ENCODE measurements at places on chromosomes 13 and 19.

GRCh38 chr19:55498246-55498840, 10.1 kb downstream of the SSC5D start:
- no peak for DNase-seq

DNA sequence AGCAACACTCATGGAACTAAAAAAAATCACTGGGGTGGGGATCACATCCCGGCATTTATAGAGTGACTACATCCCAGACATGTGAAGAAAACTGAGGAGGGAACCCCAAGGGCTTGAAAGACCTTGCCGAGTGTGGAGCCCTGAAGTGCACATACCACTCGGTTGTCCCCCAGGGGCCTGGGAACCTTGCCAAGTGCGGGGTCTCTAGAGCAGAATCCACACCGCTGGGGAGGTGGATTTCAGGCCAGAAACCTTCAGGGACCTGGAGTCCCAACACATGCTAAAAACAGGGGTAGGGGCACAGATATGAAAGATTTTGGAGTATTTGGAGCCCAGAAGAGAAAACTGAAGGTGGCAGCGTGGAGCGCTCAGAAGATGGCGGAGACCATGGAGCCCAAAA, 35.2 kb downstream of the ERICH4 start:
- no peak for DNase-seq

- no peak for DNase-seq
Measured at GRCh38 chr19:57512845-57513244, 13.1 kb downstream of the ZNF773 start.

DNA sequence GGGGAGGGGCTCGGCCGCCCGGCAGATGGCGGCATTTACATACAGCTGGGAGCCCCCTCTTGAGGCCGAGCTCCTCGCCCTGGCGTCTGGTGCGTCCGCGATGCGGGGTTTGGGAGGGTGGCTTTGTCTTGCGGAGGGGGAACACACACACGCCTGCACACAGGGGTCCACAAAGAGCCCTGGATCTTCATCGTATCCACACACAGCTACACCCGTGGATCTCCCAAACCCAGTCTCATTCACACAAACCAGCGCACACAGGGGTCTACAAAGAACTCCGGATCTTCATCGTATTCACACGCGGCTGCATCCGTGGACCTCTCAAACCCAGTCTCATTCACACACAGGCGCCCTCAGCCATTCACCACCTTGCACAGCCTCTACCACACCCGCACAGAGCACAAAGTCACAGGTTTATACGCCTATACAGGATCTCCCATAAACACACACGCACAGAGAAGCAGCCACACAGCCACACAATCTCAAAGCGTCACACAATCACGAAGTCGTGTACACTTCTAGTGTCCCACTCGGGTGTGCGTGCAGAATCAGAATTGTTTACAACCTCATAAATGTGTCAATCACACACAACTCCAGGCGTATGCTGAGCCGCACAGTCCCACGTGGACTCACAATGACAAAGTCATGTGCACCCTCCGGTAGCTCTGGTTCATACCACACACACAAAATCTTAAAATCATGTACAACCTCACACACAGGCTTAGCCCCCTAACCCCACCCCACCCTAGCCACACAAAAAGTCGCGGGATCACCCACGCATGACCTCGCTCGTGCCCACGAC, 550 bp upstream of the DLL3 start:
- no peak for DNase-seq

DNA sequence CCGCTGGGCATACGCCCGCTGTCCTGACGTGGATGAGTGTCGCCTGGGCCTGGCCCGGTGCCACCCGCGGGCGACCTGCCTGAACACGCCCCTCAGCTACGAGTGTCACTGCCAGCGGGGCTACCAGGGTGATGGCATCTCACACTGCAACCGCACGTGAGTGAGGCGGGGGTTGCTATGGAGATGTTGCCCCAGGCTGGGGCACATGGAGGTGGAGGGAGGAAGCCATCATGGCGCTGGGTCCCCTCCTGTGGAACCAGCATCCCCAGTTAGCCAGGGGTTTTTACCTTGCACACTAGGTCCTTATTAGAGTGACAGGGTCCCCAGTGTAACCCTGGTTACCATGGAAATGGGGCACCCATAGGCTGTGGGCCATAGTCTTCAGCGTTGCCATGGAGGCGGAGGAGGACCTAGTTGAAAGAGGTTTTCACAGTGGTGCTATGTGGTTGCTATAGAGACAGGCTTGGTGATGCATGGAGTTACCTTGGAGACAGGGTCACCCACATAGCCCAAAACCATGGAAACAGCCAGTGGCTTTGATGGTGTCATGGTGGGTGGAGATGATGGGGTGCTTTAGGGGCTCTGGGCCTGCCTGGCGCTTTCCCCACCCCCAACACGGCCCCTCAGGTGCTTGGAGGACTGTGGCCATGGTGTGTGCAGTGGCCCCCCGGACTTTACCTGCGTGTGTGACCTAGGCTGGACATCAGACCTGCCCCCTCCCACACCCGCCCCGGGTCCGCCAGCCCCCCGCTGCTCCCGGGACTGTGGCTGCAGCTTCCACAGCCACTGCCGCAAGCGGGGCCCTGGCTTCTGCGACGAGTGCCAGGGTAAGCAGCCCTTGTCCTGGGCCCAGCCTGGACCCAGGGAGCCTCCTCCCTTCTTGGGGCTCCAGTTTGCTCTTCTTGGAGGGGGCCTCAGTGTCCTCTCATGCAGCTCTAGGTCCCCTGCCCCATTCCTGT, 27.1 kb downstream of the MEGF8 start:
- DNase-seq, result no peak

DNA sequence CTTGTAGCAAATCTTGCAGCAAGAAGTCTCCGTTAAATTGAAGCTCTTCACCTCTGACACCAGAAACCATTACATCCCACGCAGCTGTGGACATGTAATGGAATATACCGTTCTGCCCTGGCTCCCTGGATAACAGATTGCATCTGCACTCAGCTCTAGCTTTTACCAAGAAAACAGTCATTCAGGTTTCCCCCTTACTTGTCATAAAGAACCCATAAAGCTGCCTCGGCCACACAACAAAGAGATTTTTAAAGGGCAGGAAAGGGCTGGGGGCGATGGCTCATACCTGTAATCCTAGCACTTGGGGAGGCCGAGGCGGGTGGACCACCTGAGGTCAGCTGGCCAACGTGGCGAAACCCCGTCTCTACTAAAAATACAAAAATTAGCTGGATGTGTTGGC, 127.6 kb upstream of the RFC3 start:
- no peak for DNase-seq

GRCh38 chr13:59793107-59793506, 370.6 kb downstream of the DIAPH3 start:
- no peak for DNase-seq

- no peak for DNase-seq
Measured at GRCh38 chr19:35249146-35249847, 495 bp downstream of the LSR start.

GRCh38 chr13:32914686-32915085, 101.5 kb upstream of the KL start:
- DNase-seq, result no peak

- no peak for DNase-seq
Measured at GRCh38 chr13:29160862-29161261, 340.7 kb downstream of the MTUS2 start.

- DNase-seq, result no peak
Measured at GRCh38 chr13:34030782-34031181, 212.8 kb downstream of the RFC3 start.

GRCh38 chr13:43088093-43088511, 64.7 kb downstream of the DNAJC15 start:
- DNase-seq, result no peak

GRCh38 chr13:110881839-110882627, 32.8 kb downstream of the ANKRD10 start:
- no peak for DNase-seq

DNA sequence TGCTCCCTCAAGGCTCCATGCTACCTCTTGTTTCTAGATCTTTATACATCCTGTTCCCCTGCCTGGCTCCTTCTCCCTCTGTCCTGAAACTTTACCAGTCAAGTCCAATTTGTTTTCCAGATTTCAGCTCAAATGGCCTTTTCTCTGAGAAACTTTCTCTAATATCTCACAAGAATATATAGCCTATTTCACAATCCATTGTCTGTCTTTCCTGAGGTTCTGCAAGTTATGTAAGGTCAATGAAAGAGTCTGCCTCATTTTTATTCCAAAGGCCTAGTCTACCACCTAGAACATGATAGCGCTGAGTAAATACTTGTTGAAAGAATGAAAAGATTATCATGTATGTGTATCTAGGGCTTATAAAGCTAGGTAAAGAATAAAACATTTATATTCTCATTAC, 348.8 kb downstream of the SPRY2 start:
- no peak for DNase-seq

- DNase-seq, result no peak
Measured at GRCh38 chr13:69545551-69545950, 562.1 kb upstream of the ATXN8OS start.

- no peak for DNase-seq
Measured at GRCh38 chr19:49859682-49860335, 7.6 kb downstream of the PNKP start.

- DNase-seq, result no peak
Measured at GRCh38 chr19:17686592-17687024, 1.5 kb downstream of the UNC13A start.

- DNase-seq, result no peak
Measured at GRCh38 chr19:18484992-18485391, 36.9 kb downstream of the ELL start.

GRCh38 chr19:1952635-1953034, 11.7 kb downstream of the CSNK1G2 start:
- no peak for DNase-seq

DNA sequence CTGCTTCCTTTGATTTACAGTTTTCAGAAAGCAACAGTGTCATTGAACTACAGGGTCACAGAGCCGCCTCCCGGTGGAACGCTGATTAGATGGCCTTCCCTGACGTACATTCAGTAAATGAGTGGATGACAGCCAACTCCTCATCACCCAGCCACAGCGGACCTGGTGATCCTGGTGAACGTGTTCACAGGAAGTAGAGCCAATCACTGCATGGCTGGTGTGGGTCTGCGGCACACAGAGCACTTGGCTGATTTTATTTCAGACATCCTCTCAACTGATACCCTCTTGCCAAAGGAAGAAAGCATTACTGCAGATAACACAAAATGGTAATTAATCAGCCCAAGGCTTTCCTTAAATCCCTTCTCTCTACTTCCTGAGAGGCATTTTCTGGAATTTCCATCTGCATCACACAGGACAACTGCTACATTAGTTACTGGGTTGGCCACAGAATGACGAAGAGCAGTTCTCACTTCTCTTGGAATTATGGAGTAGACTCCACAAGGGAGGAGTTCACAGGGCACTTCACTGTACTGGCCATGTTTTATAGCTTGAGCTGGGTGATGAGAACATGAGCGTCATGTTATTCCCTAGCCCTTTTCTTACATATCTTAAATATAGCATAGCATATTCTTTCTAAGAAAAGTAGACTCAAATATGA, 84.0 kb upstream of the SLC7A1 start:
- no peak for DNase-seq

DNA sequence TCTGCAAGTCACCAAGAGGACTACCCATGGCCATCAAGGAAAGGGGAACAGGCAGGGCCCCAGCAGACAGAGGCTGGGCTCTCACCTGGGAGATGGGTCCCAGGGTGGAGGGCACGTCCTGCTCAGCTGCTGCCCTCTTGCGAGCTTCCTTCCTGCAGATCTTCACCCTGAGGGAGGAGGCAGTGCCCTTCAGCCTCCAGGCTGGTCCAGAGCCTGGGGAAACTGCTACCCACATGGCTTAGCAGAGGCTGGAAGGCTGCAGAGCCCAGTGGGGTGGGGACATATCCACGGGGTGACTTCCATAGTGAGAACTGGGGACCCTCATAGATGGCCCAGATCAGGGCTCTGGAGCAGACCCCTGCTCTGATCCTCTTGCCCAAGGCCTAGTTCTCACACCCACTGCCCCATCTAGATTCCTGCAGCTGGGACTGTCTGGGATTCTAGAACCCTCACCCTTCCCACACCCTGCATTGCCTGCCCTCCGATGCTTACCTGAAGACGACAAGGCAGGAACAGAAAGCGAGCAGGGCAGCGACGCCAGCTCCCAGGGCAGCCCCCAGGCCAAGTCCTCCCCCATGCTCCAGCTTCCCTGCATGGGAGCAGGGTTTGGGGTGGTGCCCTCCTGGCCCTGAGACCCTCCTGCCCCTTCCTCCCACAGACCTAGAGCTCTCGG, 9.0 kb downstream of the SIGLEC11 start:
- no peak for DNase-seq

DNA sequence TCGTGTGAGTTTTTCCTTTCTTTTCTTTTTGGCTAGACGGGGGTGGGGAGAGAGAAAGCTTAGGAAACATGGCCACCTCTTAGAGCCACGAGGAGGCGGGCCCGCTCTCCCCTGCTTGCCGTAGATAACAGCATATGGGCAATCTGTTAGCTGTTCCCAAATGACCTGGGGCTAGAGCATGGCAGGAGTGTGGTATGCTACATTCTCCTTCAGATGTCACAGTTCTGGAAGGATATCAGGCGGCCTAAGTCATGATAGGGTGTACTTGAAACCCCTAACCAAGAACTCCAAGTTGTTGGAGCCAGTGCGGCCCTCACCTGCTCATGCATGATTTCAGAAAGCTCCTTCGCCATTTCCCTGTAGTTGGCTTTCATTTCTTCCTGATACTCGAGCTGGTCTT, 44.3 kb upstream of the SLC15A1 start:
- no peak for DNase-seq

DNA sequence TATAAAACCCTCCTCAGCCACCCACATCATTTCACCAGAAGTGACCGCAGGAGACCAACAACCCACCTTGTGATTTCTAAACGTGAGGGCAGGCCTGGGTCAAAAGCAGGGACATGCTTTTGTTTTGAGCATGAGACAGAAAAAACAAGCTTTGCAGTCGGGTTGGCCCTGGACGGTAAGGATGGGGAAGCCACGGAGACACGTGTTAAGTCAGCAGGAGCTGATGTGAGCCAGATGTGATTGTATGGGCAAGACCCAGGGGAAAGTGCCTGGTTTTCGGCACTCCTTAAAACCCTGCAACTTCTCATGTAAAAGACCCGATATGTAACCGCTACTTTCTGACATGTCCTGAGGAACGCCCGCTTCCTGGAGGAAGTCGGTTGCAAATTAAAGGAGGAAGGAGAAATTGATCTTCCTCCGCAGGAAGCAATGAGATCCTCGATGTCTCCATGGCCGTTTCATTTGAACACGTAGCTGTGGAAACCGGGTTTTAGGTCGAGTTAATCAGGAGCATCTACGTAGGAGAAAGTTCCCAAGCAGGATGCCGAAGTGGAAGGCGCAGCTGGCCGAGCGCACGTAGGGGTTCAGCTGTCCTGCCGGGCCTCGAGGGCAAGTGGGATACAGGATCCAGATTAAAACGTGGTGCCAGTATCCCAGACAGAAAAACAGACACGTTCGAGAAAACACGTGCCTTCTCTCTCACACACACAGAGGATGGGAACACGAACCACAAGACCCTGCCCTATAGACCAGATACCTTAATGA, 40.5 kb upstream of the POMP start:
- DNase-seq, result no peak

DNA sequence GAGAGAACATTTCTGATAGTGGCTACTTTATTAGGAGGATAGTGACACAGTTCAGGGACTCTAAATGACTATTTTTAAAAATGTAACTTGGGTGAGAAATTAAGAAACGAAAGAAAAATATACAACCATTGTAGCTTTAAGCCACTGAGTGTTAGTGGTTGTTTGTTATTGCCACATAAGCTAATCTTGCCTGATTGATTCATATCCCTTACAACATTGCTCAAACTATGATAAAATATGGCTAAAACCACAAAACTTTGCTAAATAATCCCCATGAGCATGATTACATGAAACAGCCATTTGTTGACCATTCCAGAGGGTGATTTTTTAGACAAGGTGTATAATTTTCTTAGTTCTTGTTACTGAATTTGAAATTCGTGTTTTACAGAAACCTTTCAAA, 343.4 kb downstream of the SLITRK5 start:
- no peak for DNase-seq
